ENCODE measurements at places on chromosomes 7 and 10. TPM values are rescaled to one million over a fixed set of nuclear protein-coding genes. Genes with fewer than 3 reads are reported as not detected.

The TCF7L2 gene
- 11.5 TPM for total RNA-seq

The NAT16 gene
- 0.49 TPM for total RNA-seq

The ELFN1 gene
- 0.76 TPM for total RNA-seq

The LAMB4 gene
- total RNA-seq = 0.53 TPM

The NEUROD6 gene
- not detected for total RNA-seq

The CFAP70 gene
- total RNA-seq = 4.9 TPM

- no peak overlapping the region for H3K27ac ChIP-seq
- DNase-seq = no peak
- H3K4me3 ChIP-seq = no peak overlapping the region
- H3K36me3 ChIP-seq = no peaks in the 10 kb centered on the region
- no peaks in the 10 kb centered on the region for H3K4me1 ChIP-seq
- H3K27me3 ChIP-seq = no peaks in the 10 kb centered on the region
Observed at GRCh38 chr10:125709553-125710474, 9.7 kb upstream of the EDRF1 start.

DNA sequence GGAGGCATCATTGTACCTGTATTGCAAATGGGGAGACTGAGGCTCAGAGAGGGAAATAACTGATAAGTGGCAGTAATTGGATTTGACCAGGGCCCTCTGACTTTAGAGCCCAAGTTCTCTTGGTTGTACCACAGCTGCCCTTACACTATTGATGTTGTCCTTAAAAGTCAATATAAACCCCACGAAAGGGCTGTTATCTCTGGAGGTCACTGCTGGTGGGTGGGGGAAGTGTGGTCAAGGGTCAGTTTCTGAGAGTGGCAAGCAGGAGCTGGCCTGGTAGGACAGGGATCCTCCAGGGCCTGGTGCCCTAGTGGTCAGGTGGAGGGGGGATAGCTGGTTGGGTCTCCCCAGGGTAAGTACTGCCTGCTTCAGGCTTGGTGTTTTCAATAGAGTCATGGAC is 44.2 kb upstream of the AQP1 start:
- H3K4me1 ChIP-seq = no peaks in the 10 kb centered on the region
- DNase-seq = no peak
- no peaks in the 10 kb centered on the region for H3K27me3 ChIP-seq
- H3K36me3 ChIP-seq = no peaks in the 10 kb centered on the region

- no peak overlapping the region for H3K27ac ChIP-seq
- no peak for DNase-seq
- no peaks in the 10 kb centered on the region for H3K36me3 ChIP-seq
- H3K4me3 ChIP-seq = no peak overlapping the region
- H3K4me1 ChIP-seq = no peaks in the 10 kb centered on the region
- no peaks in the 10 kb centered on the region for H3K27me3 ChIP-seq
Observed at GRCh38 chr10:61961278-61961677, 59.8 kb downstream of the ARID5B start.

DNA sequence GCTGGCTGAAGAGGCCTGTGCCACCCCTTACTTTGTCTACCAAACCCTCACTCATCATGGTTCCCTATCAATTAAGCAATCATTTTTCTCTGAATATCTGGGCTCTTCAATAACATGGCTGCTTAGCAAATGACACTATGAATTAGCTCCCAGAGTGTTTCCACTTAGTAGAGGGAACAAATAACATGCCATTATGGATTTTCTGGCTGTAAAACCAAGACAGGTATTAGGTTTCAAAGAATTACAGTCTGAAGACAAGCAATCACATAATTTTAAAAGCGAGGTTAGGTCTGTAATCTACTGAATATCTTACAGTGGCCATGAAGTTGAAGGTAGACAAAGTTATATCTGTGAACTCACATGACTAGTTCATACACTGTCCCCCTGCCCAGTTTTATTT is 220.8 kb upstream of the PHYHIPL start:
- H3K27me3 ChIP-seq = no peaks in the 10 kb centered on the region
- H3K36me3 ChIP-seq = no peaks in the 10 kb centered on the region
- no peaks in the 10 kb centered on the region for H3K4me1 ChIP-seq
- H3K4me3 ChIP-seq = no peak overlapping the region

- no peaks in the 10 kb centered on the region for H3K27me3 ChIP-seq
- H3K36me3 ChIP-seq = peaks cover 13% of the 10 kb centered on the region
- no peak for DNase-seq
Observed at GRCh38 chr7:107917763-107918651, 27.0 kb downstream of the DLD start.

- H3K27me3 ChIP-seq = no peaks in the 10 kb centered on the region
- DNase-seq = no peak
- no peaks in the 10 kb centered on the region for H3K36me3 ChIP-seq
- no peak overlapping the region for H3K4me3 ChIP-seq
- H3K4me1 ChIP-seq = no peaks in the 10 kb centered on the region
- no peak overlapping the region for H3K27ac ChIP-seq
Observed at GRCh38 chr10:7054915-7055314, 355.9 kb downstream of the SFMBT2 start.
